Body of pancreas (tissue), 4 donors: ENCODE measurements at places on chromosomes 3 and 15.

GRCh38 chr3:42368861-42369260 is 41.5 kb downstream of the LYZL4 start:
- no peak for DNase-seq

DNA sequence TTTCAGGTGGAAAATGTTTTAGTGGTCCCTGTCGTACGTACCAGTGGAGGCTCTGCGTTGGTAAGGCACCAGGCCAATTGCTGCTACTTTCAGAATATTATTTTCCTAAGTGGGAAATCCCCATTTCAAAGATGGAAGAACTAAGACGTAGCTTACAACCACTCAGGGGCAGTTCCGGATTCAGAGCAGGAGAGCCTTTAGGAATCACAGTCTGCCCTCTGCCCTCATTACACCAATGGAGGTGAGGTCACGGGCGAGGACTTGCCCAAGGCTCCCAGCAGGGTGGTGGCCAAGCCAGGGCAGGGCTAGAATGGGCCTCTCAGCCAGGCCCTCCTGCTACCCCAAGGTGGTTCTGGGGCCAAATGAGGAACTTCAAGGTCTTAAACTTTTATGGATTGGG is 72.6 kb downstream of the RASGRF1 start:
- no peak for DNase-seq

DNA sequence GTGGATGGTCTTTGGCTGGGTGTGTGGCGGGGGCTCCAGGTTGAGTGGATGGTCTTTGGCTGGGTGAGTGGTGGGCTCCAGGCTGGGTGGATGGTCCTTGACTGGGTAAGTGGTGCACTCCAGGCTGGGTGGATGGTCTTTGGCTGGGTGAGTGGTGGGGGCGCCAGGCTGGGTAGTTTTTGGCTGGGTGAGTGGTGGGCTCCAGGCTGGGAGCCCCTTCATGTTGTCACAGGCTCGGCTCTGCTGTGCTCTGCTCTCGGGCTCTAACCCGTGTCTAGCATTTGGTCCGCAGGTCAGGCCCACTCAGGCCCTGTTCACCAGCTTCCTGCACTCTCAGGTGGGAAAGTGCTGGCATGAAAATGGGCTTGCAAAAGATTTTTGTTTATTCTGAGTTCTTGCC is 25.1 kb downstream of the CD276 start:
- DNase-seq = no peak

DNA sequence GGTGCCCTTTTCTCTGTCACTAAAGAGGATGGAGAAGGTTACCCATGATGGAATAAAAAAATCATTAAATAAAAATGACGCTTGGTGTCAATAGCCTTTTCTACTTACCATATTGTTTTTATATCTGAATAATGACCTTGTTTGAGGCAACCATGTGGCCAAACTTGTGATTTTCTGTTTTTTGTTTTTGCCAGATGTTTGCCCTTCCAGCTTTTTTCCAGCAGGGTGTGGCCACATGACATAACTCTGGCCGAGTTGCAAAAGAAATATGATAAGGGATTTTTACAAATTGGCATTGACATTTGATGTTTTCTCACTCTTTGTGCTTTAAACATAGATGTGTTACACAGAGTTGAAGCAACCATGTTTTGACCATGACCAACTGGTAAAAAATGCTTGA is 39.7 kb upstream of the EPHA3 start:
- no peak for DNase-seq

- no peak for DNase-seq
Measured at GRCh38 chr3:80238606-80239005, 470.8 kb upstream of the ROBO1 start.

DNA sequence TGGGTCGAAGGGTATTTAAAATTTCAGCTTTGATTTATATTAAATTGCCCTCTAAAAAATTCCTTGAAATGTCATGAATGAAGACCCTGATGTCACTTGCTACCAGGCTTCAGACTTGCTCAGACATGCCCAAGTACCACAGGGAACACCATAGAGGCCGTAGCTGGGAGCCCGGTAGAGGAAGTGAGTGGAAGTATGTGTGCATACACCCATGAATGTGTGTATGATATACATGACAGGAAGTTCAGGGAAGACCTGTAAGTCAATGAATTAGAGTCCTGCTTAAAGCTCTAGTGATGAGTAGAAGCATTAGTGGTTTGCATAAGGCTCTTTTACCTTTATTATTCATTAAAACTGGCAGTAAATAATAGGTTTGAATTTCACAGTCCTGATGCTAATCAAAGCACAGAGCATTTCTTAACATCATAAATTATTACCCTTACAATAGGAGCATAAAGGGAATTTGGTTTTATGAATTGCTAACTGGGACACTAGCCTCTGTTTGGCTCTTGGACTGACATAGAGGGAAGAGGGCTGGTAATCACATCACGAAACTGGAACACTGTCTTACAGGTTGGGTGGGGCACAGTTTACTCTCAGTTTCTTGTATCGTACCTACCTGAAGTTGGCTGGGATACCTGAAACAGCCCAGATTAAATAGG is 144.4 kb downstream of the CHST2 start:
- no peak for DNase-seq

GRCh38 chr3:123156276-123156995 is 45.3 kb upstream of the SEC22A start:
- no peak for DNase-seq

DNA sequence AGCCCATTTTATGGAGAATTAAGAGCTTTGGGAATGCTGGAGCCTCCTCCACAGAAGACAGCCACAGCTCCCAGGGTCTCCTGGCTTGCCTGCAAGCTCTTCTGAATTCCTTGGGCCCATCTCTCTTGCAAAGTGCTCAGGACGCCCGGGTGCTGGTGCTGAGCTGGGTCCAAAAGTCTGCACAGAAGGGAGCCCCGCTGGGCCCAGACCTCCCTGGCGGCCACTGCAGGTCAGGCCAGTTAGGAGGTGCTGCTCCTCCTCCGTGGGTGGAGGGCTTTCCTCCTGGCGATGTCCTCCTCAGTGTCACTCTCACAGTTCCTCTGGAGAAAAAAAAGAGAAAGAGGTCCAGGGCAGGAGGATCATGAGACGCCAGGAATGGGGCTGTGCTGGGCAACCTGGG is 74.5 kb upstream of the HERC1 start:
- DNase-seq = no peak
